Lung microvascular endothelial cell (primary cell): ENCODE measurements at places on chromosomes 12 and 14. TPM values are rescaled to one million over a fixed set of nuclear protein-coding genes. Genes with fewer than 3 reads are reported as not detected.

Gene VDR
- total RNA-seq: not detected in 2 replicates

Gene CACNA1C
- total RNA-seq: under 0.01 and 0.44 TPM in 2 replicates

Gene RAD9B
- total RNA-seq: 0.40 and 0.65 TPM in 2 replicates

Gene ADGRD1
- 0.20 and 0.22 TPM in 2 replicates for total RNA-seq

Gene GRIP1
- 0.20 TPM in 1 of 2 replicates, not detected in the other for total RNA-seq

Gene PSMA6
- 191 and 290 TPM in 2 replicates for total RNA-seq

Gene PROX2
- not detected in 2 replicates for total RNA-seq

Gene PTPRQ
- not detected in 2 replicates for total RNA-seq

Gene SLC10A1
- total RNA-seq: not detected in 2 replicates

Gene RAB15
- total RNA-seq: 4.6 and 6.5 TPM in 2 replicates

Gene OTUB2
- total RNA-seq: 0.40 and 0.44 TPM in 2 replicates

Gene PITPNM2
- 3.9 and 4.4 TPM in 2 replicates for total RNA-seq

Gene SLC11A2
- total RNA-seq: 35.7 and 39.7 TPM in 2 replicates

Gene FAM181A
- total RNA-seq: not detected in 2 replicates

Gene SDR9C7
- total RNA-seq: not detected in 2 replicates

Gene LAG3
- total RNA-seq: 0.20 and 0.22 TPM in 2 replicates

Gene IL26
- not detected in 2 replicates for total RNA-seq

Gene POTEM
- not detected in 2 replicates for total RNA-seq

Gene OR8S1
- total RNA-seq: not detected in 2 replicates

Gene C12orf60
- 0.65 and 1.2 TPM in 2 replicates for total RNA-seq

Gene JAG2
- total RNA-seq: 39.7 and 51.6 TPM in 2 replicates
